ENCODE measurements at places on chromosomes 7 and 10.
A peak's percentile ranks its signal among the peaks of the same experiment; 100 is the strongest.

GRCh38 chr7:120716307-120716706, 141.6 kb downstream of the TSPAN12 start:
- DNase-seq, result no peak

DNA sequence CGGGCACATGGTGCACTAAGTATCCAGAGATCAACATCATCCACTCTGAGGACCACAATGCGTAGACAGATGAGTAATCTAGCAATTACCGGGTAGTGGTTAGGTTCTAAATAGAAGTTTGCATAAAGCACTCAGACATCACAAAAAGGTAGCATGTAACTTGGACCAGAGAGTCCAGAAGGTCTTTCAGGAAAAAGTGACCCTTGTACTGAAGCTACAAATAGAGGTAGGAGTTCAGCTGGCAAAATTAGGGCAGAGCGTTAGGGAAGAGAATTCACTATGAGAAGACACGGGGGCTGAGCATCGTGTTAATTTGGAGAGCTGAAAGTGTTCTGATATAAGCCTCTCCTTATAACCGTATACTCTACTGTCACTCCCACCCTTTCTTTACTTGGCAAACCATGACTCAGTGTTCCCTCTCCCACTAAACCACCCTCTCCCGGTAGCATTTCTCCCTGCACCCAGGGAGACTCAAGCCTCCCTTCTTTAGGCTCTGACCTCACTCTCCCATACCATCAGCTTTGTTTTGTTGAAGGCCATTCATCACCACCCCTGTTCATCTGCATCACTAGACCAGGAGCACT, 222.2 kb upstream of the FZD1 start:
- no peak for DNase-seq

DNA sequence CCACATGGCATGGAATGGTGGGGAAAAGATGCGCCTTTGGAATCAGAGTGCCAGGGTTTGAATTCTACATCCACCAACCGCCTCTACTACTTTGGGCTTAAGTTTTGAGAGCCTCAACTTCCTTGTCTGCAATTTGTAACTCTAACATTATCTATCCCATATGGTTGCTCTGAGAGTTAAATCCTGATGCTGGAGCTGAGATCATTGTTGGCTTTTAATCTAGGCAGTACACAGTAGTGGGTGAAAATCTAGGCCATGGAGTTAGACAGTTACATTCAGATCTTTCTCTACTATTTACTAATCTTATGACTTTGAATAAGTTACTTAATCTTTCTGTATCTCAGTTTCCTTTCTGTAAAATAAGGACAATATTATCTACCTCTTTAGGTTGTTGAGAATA, 149.7 kb upstream of the AOAH start:
- DNase-seq, result no peak

- DNase-seq, result no peak
Observed at GRCh38 chr7:128093614-128094570, 62.7 kb upstream of the LRRC4 start.

GRCh38 chr7:132956556-132956955, 125.3 kb downstream of the CHCHD3 start:
- no peak for DNase-seq

DNA sequence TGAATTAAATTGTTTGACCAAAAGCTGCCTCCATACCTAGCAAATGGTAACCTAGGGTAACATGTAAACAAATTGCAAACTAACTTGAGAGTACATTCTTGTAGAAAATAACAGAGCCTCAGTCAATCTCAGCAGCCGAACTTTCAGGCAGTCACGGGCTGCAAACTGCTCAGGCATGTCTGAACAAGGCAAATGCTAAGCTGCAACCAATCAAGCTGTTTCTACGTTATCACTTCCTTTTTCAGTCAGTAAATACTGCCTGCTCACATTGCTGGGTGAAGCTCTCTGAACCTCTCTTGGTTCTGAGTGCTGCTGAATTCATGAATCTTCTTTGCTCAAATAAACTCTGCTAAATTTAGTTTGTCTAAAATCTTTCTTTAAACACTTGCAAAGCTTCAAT, 1212.4 kb downstream of the SORCS1 start:
- DNase-seq, result peak; percentile 44

DNA sequence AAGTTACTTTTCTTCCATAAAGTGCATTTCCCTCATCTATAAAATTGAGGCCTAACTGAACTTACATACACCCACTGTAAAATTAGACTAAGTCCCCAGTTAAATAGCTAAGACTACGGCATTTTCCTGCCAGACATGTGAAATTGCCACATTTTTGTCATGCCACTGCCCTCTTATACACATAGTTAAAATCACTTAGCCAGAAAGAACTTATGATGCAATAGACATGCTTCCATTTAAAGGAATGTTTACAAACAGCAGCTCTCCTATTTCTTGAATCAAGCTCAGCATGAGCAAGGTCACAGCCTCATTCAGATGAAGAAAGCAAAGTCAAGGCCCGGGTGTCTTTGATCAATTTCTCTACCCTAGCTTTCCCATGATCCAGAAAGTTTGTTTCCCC, 175.7 kb downstream of the LRRN3 start:
- no peak for DNase-seq
